ENCODE measurements at places on chromosomes 7 and 10.

- no peak for DNase-seq
These were observed 28.6 kb downstream of the EEPD1 start for GRCh38 chr7:36181668-36182067.

- no peak for DNase-seq
These were observed 1.2 kb downstream of the DMBT1 start for GRCh38 chr10:122561792-122562191.

- peak; percentile 41 for DNase-seq
These were observed 23.7 kb downstream of the EPHB4 start for GRCh38 chr7:100803398-100804161.

DNA sequence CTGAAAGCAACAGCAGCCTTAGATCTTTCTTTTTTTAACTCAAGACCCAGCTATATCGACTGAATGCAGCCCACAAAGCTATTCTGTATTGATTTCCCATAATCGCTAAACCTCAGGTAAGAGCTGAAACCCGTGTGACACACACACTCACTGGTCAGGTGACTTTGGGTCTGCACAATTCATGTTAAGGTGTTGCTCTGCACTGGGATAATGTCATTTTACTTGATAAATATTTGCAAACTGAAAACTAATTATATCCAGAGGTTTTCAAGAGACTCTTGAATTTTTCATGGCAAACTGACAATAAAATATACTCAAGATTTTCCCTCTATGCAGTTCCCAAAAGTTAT is 33.1 kb downstream of the SCRN1 start:
- no peak for DNase-seq

GRCh38 chr7:80967917-80968297 is 49.1 kb upstream of the SEMA3C start:
- DNase-seq = no peak

DNA sequence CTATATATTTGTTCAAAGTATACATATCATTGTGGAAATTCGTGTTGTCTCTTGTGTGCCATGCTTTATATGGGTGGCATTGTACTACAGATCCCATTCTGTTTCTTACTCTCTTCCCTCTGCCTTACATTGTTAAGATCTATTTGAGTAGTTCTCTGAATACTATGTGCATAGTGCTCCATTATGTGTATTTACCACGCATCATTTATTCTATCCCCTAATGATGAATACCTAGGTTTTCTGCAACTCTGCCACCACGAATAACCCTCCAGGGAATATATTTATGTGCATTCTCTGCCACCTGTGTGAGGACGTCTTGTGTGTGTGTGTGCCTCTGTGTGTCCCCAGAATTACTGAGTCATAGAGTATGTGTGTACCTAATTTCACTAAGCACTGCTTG is 431.2 kb upstream of the C7orf33 start:
- DNase-seq = no peak

DNA sequence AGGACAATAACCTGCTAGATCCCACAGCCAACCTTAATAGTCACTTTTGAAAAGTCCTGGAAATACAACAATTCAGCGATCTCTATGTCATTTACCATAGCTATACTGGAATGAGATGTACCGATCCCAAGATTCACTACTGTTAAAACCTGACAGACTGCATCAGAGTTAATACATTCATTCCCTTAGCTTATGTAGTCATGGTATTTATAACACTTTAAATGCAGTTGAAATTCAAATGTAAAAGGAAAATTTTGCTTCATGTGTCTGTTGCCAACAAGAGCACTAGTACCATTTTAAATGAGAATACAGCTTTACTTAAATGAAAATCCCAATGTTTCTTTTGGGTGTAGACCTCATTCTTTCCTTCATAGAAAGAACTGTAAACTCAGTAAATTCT is 11.1 kb upstream of the GGCT start:
- no peak for DNase-seq

- DNase-seq = no peak
These were observed 345.5 kb downstream of the REEP3 start for GRCh38 chr10:63866747-63867140.

- no peak for DNase-seq
These were observed 342.3 kb upstream of the GALNT17 start for GRCh38 chr7:70789481-70790214.

DNA sequence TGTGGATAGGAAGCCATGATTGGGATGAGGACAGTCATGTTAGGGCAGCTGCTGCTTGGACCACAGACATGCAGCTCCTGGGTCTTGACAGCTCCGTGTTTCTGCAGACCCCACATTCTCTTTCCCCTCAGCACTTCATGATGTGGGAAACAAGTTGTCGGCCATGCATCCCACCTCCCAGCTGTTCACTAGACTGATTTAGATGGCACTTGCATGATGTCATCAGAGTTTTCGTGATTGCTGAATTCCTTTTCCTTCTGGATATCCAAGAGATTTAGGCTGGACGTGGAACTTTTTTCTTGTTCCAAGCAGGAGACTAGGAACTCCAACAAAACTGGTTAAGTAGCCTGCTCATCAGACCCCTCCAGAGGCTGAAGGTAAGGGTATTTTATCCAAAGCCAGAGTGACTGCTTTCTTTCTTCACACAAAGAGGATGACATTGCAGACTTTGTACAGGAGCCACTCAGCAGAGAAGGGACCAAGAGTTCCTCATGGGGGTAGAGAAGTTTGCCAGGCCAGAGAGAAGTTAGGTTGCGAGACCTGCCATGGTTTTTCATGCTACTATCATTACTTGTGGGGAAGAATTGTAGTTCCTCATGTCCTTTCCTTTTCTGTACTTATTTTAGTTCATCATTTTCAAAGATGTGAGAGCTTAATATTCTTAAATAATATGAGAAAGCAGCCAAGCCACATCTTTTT is 117.7 kb upstream of the GJD4 start:
- no peak for DNase-seq

DNA sequence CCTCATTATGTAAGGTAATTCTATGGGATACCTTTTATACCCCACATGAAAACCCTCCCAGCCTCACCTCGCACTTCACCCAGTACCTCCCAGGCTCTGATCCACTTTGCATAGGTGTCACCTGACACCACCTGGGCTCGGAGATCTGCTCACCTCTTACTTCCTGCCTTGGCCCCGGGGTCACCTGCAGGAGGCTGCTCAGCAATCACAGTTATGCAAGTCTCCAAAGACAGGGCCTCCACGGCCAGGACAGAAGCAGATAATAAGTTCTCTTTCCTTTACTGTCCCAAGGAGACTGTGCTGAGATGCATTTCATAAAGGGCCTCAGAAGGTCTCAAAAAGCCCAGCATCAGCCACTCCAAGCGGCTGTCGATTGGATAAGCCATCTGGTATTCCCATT is 112.4 kb upstream of the PPP2R2D start:
- no peak for DNase-seq

- DNase-seq = peak; percentile 28
These were observed 319.0 kb downstream of the GRID1 start for GRCh38 chr10:86047588-86047987.

- no peak for DNase-seq
These were observed 2.9 kb upstream of the EFCAB10 start for GRCh38 chr7:105584165-105584564.

- DNase-seq = no peak
These were observed 134.8 kb upstream of the KLF6 start for GRCh38 chr10:3919709-3920308.

DNA sequence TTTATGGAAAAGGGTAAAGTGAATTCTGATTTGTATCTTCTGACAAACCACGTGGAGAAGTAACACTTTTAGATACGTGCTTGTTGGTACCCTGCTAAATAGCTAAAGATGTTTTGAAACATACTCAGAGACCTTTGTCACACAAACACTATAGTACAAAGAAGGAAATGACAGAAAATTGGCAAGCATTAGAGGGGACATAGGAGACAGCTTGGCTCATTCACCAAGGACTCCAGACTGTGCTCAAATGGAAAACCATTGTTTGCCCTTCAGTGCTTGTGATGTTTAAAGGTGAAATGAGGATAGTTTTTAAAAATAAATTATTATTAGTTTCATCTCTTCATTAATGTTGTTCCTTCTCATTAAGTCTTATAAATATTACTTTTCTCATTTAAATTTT is 34.0 kb upstream of the CD36 start:
- no peak for DNase-seq

DNA sequence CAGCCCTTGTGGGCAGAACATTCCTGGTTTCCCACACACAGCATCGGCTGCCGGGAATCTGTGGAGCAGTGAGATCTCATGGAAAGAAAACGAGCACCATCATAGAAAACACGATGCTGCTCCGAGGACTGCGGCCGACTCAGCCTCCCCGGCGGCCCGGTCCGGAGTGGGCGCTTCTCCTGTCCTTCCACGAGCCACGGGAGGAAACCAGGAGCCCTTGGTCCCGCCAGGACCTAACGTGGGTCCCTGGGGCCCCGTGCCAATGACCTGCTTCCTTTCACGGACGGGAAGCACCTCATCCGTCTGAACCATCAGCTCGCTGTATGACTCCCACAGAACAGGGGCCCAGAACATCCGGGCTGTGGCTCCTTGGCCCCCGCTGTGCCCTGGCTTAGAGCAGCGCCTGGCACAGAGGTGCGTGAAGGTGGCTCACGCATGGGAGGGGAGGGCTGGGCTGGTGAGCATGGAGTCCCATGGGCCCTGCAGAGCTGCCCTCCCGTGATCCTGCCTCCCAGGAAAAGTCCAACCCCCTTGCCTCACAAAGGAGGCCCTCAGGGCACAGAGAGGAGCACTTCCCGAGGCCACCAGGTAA is 280.5 kb downstream of the MAD1L1 start:
- DNase-seq = no peak

DNA sequence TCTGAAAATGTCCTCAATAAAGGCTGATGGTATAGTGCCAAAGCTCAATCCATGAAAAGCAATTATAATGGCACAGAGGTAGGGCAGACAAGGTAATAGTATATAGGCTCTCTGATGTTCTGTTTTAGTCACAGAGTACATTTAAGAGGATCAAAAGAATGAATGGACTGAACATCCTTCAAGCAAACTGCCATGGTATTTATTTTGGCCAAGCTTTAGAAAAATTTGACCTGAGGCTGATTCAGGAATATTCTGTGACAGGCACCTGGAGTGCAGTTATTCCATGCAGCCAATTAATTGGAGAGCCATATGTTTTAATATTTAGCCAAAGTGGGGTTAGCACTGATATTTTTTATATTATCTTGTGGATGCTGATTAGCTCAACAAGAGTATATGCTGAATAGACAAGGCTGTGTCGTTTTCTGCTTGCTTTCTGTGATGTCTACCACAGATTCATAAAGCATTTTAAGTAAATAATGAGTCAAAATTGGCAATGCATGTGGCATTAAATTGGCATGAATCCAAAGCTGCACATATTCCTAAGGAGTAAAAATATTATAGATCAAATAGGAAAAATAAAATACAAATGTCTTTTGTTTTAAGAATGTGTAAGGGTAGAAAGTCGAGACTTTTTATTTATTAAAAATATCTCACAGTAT is 177.4 kb downstream of the PCLO start:
- no peak for DNase-seq

GRCh38 chr10:7117177-7117799 is 293.5 kb downstream of the SFMBT2 start:
- no peak for DNase-seq

DNA sequence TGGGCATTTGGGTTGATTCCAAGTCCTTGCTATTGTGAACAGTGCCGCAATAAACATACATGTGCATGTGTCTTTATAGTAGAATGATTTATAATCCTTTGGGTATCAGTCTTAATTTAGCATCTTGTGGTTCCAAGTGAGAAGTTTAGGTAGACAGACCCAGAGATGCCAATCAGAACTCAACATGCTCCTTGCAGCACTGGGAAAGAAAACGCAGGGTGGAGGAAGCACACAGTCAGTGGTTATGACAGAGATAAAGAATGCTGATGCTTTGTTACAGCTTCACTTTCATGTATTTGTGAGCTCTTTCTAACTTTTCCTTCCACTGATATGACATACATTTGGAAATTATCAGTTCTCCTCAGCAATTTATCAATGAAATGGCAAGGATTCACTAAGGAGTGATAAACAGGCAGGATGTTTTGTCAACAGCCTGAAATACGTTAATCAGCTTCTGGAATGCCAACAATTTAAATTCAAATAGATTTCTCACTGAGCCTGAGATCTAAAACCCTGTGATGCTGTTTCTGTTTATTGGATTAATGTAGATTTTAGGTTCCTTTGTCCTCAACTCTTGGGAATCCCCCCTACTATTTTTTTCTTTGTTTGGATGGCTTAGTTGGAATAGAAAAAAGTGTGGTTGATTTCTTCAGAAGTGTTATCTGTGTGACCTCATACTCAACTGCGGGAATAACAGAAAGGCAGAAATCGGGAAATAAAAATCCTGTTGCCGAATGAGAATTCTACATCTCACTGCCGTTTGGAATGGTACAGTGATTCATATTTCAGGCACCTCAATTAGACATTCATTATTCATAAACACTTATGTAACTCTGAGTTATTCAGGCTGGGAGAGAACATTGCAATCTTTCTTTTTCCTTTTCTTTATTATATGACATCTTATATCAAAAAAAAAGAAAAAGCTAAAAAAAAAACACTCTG is 675.0 kb downstream of the CNTNAP2 start:
- no peak for DNase-seq

- DNase-seq = no peak
These were observed 515.6 kb downstream of the INHBA start for GRCh38 chr7:41187322-41187721.

GRCh38 chr10:72297281-72297804 is 23.6 kb downstream of the DDIT4 start:
- peak; percentile 95 for DNase-seq

DNA sequence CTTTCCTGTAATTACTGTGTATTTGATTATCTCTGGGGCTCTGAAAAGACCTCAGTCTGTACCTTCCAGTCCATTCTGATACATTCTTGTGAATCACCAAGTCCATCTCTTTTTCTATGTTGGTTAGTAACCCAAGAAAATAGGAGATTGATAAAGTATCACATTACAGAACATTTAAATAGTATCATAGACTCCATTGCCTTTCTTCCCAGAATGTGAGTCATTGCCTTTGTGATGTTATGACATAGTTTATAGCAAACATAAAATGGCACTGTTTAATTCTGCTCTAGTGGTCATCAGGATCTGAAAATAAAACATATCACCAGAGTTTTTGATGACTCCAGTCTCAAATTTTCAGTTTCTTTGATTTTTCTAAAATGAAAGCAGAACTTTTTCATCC is 78.4 kb downstream of the NRG3 start:
- no peak for DNase-seq

DNA sequence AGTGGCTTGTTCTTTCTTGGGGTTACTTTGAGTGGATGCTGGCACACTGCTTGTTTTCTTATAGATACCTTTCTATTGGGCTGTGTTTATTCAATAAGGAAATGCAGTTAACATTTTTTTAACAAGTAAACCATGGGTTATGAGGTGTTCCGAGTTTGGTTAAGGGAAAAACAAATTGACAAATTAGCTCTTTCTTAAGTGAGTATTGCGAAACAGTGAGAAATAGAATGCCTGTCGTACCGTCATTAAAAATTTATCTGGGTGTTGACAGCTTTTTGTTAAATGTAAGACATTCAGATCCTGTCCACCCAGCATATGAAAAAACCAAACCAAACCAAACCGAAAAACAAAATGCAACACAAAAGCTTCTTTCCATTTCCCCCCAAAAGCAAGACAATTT is 6.2 kb downstream of the CUX1 start:
- DNase-seq = no peak

- DNase-seq = no peak
These were observed 488.5 kb downstream of the ZNF33B start for GRCh38 chr10:42149722-42150427.

All from CD4-positive, alpha-beta T cell treated with Interleukin-4 for 4 hours (primary cell).